Esophagus mucosa (tissue), 1 donor: ENCODE measurements at places on chromosomes 4 and X. TPM values are rescaled to one million over a fixed set of nuclear protein-coding genes. Genes with fewer than 3 reads are reported as not detected.

DNA sequence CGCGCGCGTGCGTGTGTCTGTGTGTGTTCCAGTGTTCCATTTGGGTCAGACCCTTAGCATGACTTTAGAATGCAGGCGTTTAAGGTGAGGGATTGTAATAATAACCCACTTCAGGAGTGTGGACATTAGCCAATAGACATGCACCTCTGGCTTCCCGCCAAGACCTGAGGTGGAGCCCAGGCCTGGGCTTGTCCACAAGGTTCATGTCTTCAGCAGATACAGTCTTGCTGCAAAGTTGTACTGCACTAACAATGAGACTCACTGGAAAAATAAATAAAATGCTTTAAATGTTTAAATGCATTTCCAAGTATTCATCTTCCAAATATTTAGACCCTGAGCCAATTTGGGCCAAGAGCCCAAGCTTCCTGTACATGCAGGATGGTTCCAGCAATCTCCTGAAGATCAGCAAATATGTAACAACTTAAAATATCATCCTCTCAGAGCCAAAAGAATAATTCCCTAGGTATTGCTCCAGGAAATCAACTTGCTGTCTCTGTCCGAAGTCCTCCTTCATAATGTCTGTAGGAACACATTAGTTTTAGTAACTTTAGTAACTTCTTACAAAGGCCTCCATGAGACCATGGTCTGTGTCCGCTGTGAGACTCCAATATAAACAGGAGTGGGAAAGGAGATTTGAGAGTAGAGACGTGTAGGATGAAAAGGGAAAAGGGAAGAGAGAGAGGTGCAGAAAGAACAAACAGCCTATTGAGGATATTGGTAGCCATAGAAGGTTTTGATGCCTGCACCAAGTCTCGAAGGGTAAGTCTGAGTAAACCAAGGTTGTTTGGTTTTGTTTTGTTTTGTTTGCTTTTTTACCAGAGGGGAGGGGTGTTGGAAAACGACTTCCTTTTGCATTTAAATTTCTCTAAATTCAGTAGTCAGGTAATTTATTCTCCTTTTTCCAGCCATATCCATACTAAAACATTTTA lies 98.5 kb upstream of the KLF3 start:
- peak; percentile 77 for ATAC-seq

DNA sequence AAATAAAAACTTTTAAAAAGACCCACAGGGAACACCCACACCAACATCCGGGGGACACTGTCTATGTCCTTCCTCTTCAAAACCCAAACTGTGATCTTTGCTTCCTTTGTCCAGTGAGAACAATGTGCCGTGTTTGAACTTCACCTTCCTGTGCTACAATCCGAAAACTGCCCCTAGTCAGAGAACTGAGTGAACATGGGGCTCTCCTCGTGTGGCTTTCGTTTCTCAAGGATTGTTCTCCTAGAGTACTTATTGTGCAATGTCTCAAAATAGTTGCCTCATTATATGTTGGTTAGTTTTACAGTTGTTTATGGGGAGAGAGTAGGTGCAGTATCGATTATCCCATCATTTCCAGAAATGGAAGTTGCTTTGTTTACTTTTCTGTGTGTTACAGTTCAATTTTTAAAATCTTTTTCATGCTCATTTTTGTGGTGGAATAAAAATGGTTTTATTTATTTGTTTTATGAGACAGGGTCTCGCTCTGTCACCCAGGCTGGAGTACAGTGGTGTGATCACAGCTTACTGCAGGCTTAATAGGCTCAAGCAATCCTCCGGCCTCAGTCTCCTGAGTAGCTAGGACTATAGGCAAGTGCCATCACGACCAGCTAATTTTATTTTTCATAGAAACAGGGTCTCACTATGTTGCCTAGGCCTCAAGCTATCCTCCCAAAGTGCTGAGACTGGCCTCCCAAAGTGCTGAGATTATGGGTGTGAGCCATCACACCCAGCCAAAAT lies 29.9 kb downstream of the RBMX start:
- no peak for ATAC-seq

The SSX4B gene
- total RNA-seq = not detected

DNA sequence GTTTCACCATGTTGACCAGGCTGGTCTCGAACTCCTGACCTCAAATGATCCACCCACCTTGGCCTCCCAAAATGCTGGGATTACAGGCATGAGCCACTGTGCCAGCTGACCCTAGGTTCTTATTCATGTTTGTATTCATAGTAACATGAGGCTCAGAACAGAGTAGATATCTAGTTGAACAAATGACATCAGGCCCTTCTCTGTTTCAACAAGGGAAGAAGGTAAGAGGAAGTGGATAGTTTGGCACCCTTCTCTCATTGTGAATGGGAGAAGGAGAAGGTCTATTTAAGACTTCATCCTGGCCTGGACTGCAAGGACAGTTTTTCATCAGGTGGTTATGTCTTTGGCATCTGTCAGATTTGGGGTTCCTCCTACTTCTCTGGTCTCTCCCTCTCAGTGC lies 13.8 kb downstream of the GJB1 start:
- ATAC-seq = no peak

DNA sequence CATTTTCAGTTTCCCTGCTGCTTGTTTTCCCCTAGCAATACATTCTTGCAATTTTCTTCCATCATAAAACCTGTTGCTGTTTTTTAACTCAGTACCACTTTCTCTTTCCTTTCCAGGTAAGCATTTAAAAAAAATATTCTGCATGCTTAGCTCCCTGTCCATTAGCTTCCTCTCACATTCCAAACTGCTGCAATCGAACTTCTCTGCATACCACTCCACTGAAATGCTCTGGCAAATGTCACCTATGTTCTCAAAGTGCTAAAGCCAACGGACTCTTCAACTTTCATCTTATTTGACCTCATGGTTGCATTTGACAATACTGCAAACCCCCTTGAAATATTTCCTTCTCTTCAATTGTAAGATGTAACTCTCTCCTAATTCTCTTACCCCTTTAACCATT lies 192.7 kb downstream of the ANAPC10 start:
- no peak for ATAC-seq

DNA sequence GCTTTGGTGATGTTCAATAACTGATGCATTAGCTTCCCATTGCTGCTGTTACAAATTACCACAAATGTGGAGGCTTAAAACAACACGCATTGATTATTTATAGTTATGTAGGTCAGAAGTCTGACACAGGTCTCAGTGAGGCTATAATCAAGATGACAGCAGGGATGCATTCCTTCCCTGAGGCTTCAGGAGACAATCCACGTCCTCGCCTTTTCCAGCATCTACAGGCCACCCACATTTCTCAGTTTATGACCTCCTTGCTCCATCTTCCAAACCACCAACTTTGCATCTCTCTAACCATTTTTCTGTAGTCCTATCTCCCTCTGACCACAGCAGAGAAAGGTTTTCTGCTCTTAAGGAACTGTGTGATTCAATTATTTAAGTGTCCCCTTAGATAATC lies 92.5 kb downstream of the GASK1B start:
- ATAC-seq = no peak

The GLRA2 gene
- not detected for total RNA-seq

The SH3BGRL gene
- 37.8 TPM for total RNA-seq

- no peak for ATAC-seq
Observed at GRCh38 chr4:82864336-82864979, 26.5 kb downstream of the SEC31A start.

The PDGFC gene
- 4.4 TPM for total RNA-seq

DNA sequence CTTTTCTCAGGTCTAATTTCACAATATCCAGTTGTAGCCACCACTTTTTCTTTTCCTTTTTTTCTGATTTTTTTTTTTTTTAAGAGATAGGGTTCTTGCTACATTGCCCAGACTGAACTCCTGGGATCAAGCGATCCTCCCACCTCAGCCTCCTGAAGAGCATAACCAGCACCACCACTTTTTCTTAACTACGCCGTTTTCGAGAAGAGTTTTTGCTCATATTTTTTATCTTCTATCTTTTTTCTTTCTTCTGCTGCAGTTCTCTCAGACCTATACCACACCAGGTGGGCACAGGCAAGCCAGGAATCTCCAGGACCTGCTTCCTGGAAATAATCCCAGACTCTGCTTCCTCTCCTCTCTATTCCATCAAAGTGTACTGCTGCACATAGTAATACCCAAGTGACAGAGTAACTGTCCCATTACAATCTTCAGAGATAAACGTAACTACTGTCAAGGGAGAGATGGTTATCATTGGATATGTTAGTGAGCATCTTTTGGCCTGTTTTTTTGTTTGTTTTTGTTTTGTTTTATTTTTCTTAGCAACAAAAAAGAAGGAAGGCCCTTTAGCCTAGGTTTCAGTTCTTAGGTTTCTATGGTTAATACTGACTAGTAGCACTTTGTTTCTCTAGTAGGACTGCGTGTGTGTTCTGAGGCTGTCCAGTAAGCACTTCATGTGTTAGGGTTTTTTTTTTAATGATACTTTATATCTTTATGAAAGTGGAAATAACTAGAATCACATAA lies 59.2 kb upstream of the TXK start:
- no peak for ATAC-seq

GRCh38 chr4:71941001-71941400 lies 90.8 kb upstream of the NPFFR2 start:
- ATAC-seq = no peak

The CFP gene
- 0.48 TPM for total RNA-seq

The ADH1A gene
- not detected for total RNA-seq

The NLRP2B gene
- total RNA-seq = not detected

The CXCL11 gene
- total RNA-seq = 0.24 TPM
